ENCODE measurements at places on chromosomes 6 and 20.
A peak's percentile ranks its signal among the peaks of the same experiment; 100 is the strongest.

DNA sequence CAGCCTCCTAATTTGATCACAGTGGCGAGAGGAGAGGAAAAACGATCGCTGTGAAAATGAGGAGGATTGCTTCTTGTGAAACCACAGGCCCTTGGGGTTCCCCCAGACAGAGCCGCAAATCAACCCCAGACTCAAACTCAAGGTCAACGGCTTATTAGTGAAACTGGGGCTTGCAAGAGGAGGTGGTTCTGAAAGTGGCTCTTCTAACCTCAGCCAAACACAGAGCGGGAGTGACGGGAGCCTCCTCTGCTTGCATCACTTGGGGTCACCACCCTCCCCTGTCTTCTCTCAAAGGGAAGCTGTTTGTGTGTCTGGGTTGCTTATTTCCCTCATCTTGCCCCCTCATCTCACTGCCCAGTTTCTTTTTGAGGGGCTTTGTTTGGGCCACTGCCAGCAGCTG is 28.7 kb downstream of the SAYSD1 start:
- DNase-seq: no peak

DNA sequence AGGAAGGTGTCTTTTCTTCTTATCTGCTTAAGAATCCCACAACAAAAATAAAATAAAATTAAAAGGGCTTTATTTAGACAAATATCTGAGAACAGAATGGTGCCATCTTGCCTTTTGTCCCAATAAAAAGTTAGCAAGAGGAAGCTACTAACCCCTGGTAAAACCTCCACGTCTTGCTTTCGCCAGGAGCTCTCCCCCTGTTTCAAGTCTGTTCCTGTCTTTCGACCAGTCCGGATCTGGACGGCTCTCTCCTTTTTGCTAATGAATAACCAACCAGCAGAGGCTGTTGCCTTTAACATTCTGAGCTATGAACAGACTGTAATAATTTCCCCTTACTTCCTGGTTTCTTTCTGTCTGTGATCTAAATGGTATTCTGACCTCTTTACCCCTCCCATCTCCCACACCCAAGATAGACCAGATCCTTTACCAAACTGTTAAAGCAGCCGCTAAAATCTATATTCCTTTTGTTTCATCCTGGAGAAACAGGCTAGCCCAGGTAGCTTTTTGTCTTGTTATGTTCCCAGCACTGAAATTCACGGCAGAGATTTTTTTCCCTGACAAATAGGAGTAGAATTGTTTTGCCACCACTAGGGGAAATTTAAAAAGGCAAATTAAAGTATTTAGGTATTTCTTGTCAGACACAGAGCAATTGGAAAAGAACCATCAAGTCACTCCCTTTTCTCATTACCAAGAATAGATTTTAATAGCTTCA is at the start of gene FRK:
Gene FRK (minus strand): TSS at position 320 of the 712 bp plus-strand sequence. CDS start 580 bp downstream, outside the sequence.
- DNase-seq: peak; percentile 28

- DNase-seq: no peak
Measured at GRCh38 chr6:5261545-5262109, 314 bp downstream of the FARS2 start.

DNA sequence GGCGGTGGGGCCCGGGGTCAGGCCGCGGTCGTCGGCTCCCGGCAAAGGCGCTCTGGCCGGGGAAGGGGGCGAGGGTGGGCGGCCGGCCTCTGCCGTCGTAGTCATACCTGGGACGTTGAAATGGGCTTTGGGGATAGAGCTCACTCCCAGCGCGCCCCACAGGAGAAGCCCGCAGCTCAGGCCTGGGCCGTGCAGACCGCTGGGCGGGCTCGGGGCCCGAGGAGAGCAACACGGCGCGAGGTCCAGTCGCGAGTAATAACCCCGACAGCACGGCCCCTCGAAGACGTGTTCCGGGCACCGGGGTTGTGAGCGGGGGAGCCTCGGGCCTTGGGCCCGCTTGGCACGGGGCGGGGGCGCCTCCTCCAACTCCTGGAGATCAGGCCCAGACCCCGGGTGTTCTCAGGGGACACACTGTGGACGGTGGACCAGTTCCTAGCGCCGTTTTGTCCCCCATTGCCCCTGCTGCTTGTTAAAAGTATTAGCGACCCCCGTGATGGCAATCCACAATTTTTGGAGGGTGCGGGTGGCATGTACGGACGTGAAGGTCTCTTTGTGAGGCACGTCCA is 10.9 kb downstream of the FOXC1 start:
- DNase-seq: no peak

DNA sequence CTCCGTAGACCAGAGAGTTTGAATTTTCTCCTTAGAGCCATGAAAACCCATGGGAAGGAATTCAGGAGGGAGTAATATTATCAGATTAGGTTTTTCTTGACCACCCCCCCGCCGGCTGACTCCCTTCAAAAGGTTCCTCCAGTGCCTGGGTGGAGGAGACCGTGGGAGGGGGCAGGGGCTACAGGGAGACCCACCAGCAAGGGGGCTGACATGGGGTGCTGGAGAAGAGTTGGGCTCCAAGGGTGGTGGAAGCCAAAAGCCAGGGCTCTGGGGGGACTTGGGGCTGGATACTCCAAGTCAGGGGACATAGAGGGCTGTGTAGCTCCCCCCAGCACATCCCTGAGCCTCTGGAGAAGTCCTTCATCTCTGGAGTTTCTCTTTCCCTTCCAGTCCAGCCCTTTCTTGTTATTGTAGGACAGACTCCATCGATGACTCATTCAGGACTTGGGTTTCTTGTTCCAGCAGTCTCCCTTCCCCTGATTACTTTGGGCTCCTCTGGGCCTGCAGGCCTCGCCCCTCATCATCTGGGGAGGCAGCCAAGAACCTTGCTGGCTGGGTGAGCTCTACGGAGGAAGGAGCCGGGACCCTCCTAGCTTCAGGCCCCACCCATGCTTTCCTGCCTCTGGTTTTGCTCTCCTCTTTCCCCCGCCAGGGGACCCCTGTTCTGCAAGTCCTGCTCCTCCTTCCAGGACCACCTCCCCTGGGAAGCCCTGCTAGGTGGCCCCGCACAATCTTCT is 10.5 kb upstream of the KIAA1755 start:
- DNase-seq: no peak

GRCh38 chr6:11552442-11552841 is 14.9 kb downstream of the TMEM170B start:
- no peak for DNase-seq

DNA sequence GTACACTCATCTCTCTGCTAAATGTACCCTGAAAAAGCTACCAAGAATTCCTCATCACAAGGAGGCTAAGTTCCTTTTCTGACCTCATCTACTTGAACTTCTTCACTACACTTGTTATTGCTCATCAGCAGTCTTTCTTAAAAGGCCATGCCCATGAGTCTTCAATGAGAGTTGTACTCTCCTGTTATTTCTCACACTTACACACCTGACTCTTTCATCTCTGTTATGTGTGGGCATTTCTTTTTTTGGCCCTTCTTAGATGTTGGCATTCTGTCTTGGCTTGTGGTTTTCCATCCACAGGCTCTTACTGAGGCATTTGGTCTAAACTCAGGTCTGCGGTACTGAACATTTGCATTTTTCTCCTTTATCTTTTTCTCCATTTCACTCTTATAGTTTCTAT is 10.7 kb upstream of the SLC17A1 start:
- DNase-seq: no peak

DNA sequence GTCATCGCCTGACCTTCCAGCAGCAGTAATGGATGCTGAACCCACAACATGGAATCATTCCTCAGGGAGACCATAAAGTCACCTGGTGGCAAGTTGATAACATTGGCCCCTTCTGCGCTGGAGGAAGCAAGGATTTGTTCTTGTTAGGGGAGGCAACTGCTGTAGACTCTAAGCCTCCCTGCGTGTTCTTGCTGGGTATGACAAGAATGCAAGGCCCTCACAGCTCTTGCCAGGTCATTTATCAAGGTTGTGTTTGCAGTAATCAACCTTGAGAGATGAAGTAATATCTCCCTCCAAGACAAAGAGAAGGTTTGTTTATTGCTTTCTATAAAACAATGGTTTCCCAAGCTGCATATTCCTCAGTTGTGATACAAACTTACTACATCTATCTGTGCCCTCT is 80.9 kb downstream of the PERP start:
- DNase-seq: no peak

DNA sequence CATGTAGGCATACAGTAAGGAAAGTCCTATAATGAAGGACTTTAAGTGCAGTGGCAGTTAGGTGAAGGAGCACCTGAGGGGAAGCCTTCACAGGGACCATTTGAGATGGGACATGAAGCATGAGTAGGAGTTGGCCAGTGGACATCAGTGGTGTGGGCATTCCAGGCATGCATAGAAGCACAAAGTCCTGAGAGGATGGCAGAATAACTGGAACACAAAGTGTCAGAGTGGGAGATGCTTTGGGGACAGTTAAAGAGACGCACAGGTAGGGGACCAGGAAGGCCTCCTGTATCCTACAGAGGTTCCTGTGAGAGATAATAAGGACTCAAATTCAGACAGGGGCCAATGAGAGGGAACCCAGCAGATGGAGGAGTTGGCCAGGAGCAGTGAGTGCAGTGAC is 26.4 kb upstream of the EFHC1 start:
- no peak for DNase-seq

- no peak for DNase-seq
Measured at GRCh38 chr6:111411978-111412566, 70.9 kb downstream of the REV3L start.

- DNase-seq: no peak
Measured at GRCh38 chr20:45174434-45175364, at the start of gene PI3. PI3 (plus strand) TSS chr20:45174902; CDS start chr20:45174923, 21 bp downstream.

DNA sequence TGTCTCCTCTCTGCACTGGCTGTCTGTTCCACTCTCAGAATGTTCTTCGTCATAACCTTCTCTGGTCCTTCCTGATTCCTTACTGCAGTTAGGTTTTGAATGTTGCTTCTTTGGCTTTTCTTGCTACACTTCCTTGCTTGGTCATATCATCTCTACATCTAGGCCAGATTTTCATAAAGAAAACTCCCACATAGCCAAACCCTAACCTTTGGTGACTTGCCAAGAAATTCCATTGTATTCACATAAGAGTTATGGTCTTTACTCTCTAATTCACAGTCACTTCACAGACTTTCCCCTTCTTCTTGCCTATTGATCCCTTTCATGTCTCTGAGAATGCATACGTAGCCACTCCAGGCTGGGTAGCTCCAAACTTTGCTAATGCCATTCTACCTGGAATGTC is 41.9 kb upstream of the SIM1 start:
- no peak for DNase-seq

GRCh38 chr20:48080583-48080982 is 295.3 kb upstream of the SULF2 start:
- DNase-seq: no peak

DNA sequence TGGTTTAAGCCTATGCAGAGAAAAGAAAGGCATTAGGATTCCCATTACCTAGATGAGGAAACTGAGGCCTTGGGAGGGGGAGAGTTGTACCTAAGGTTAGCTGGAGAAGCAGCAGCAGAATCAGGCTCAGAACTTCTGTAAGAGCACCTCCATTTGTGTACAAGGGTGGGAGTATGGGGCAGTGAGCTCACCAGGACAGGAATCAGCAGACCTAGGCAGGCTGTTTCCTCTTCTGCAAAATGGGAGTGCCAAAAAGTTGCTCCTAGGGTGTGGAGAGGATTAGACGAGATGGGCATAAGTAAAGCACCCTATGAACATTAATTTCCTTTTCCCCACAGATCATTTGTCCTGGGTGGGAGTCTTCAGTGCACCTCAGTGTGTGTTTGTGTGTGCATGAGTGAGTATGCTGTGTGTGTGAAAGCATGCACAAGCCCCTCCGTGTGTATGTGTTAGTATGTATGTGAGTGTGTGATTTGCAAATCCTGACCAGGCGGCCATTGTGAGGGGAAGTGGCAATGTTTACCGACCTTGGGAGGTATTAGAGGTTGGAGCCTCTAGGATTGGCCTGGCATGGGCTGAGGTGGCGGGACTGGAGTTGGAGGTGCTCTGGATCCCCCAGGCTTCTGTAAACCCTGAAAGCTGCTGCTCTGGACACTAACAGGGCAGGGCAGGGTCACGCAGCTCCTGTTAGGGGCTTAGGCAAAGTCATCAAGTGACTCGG is 78.8 kb downstream of the VEGFA start:
- DNase-seq: no peak

GRCh38 chr20:38222231-38222922 is 38.2 kb downstream of the KIAA1755 start:
- DNase-seq: peak; percentile 6

DNA sequence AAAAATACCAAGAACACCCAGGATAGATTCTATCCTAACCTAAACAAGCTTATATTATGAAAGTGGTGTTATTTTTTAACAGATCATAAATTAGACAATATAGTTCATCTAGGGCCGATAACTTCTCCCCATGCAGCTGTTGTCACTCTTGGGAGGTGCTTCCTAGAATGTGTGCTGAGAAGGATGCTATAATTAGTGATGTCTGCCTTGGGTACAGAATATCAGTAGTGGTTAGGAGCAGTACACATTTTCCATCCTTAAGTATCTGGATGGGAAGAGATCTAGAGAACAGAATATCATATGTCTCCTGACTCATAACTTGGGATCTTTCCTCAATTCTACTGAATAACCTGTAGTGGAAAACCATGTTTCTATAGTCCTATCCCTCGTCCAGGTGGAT is 214.5 kb downstream of the BCKDHB start:
- DNase-seq: no peak

GRCh38 chr6:80523010-80523409 is 416.5 kb downstream of the BCKDHB start:
- no peak for DNase-seq

- DNase-seq: no peak
Measured at GRCh38 chr6:105452924-105453756, 50.3 kb upstream of the PREP start.

GRCh38 chr6:84801250-84801649 is 36.9 kb upstream of the TBX18 start:
- no peak for DNase-seq

- no peak for DNase-seq
Measured at GRCh38 chr6:37657112-37657886, 40.4 kb downstream of the MDGA1 start.

DNA sequence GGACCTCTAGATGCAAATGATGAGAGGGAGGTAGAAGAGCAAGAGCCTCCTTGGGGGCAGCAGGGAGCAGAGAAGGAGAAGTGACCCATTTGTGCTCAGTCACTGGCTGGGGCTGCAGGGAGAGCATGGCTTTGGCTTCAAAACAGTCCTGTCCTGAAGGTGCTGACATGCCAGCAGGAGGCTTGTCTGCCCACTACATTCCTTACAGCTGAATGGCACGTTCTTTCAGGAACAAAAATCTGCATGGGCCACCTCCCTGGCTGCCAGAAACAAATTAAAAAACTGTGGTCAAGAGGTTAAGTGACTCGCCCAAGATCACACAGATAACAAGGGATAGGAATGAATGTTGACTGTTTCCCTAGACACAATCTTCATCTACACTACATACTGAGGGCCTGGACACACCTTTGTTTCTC is 188.8 kb downstream of the HIVEP2 start:
- no peak for DNase-seq

DNA sequence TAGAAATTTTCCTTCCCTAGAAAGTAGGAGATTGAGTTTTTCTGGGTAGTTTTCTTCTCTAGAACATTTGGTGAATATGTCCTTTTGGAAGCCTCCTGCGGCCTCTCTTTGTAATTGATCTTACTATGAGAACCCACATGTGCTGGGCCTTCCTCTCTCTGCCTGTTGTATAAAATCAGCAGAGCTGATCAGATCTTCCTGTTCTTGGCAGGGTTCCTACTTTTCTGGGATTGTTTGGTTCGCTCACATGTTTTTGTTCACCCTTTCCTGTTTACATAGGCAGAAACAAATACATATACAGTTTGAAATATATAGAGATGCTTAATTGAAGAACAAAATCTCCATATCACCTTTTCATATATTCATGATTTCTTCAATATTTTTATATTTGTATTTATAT is 57.8 kb downstream of the IL22RA2 start:
- no peak for DNase-seq

- peak; percentile 10 for DNase-seq
Measured at GRCh38 chr6:156790711-156791319, 13.6 kb downstream of the ARID1B start.

- no peak for DNase-seq
Measured at GRCh38 chr6:162857326-162857725, 129.6 kb downstream of the PACRG start.

Data from NCI-H748 treated with DMSO at 0.1 percent for 48 hours (cell line).